Stimulated activated CD8-positive, alpha-beta memory T cell treated with anti-CD3 and anti-CD28 coated beads, Interleukin-7, amount 100 ng/mL, for 48 hours (primary cell): ENCODE measurements at places on chromosomes 16 and 17.

- no peak for DNase-seq
Observed at GRCh38 chr17:31778523-31778922, 80.5 kb downstream of the COPRS start.

DNA sequence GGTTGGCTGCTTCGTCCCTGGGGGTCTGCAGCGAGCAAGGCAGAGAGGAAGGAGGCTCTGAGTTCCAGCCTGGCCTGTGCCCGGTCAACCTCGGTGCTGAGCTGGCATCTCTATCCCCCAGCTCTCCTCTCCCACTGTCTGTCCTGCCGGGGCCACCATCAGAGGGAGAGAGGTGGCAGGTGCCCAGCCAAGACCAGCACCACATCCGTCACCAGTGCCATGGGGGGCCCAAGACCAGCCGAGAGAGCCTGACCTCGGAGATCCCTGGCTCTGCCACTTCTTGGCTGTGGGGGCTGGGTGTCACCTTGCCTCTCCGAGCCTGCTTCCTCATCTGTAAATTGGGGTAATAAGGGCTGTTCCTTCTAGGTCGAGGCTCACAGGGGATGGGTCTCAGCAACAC, 560 bp upstream of the P2RX1 start:
- no peak for DNase-seq

- DNase-seq: no peak
Observed at GRCh38 chr17:1165836-1166235, 13.9 kb downstream of the ABR start.

GRCh38 chr17:27612160-27612770, 18.7 kb upstream of the LGALS9 start:
- no peak for DNase-seq

- DNase-seq: no peak
Observed at GRCh38 chr16:79263425-79263824, 337.1 kb downstream of the MAF start.

DNA sequence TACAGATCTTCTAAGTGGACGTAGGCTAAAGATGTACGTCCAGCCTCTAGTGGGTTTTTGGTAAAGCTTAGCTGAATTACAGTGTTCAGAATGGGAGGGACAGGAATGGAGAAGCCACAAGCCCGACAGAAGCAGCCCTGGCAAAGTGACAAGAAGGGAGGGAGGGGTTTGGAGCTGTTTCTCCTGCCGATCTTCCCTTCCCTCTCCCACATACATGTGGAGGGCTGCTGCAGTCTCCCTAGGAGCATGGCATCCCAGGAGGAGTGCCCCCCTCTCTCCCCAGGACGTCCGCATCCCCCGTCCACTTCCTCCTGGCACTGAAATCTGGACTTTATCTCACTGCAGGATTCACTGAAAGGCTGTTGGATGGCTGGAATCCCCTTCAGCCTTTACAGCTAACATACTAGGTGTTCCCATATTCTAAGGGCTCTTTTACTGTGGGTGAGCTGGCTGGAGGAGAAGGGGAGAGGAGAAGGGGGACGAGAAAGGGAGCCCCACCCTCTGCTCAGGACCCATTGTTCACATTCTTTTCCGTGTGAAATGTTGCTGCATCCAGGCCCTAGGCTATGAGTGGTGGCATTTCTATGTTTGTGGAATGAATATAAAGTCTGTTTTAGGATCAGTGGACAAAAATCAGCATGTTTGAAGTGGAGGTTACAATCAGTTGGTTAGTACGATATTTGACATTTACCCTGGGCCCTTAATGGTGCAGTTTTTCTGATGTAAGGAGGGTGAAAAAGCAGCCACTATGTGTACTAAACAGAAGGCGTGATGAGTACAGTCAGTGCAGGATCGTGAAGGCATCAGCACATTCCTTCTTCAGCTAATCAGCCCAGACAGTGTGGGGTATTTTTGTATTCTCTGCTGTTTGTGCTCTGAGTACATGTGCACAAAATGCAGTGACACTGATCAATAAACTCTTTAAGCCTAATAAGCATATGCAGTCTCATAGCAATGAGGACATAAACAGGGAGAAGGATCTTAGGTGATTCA, 94.6 kb downstream of the SPECC1 start:
- DNase-seq: no peak
